Nephron progenitor cell (in vitro differentiated cells): ENCODE measurements at places on chromosomes 3 and 15.

- DNase-seq, result no peak
Measured at GRCh38 chr15:100116416-100117190, 225.2 kb downstream of the ADAMTS17 start.

DNA sequence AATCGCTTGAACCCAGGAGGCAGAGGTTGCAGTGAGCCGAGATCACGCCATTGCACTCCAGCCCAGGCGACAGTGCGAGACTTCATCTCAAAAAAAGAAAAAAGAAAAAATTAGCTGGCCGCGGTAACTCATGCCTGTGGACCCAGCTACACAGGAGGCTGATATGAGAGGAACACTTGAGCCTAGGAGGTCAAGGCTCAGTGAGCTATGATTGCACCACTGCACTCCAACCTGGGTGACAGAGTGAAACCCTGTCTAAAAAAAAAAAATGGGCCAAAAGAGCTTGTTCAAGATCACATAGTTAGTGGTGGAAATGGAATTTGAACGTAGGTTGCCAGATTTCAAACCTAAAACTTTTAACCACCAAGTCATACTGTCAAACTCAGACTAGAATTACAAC, 46.2 kb upstream of the PPP4R2 start:
- DNase-seq, result no peak

DNA sequence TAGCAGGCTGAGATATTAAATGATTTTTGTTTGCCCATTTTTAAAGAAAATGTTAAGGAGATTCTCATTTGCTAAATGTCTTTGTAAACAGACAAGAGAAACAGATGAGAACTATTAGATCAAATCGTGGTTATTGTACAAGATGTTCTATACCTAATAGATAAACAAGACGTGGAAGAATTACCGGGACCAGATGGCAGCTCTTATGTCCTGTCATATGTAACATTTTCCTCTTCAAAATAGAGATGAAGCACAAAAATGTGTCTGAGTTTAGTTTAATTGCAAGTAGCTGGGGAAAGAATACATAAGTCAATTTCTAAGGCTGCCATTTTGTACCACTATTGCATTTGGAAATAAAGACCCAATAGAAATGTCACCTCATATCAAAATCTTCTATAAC, 553.7 kb downstream of the TUSC7 start:
- DNase-seq, result no peak

GRCh38 chr3:182792901-182793662, at the start of gene ATP11B:
TSS of gene ATP11B (plus strand) at chr3:182793504. CDS start at chr3:182793760, 256 bp downstream.
- DNase-seq, result peak; percentile 75

DNA sequence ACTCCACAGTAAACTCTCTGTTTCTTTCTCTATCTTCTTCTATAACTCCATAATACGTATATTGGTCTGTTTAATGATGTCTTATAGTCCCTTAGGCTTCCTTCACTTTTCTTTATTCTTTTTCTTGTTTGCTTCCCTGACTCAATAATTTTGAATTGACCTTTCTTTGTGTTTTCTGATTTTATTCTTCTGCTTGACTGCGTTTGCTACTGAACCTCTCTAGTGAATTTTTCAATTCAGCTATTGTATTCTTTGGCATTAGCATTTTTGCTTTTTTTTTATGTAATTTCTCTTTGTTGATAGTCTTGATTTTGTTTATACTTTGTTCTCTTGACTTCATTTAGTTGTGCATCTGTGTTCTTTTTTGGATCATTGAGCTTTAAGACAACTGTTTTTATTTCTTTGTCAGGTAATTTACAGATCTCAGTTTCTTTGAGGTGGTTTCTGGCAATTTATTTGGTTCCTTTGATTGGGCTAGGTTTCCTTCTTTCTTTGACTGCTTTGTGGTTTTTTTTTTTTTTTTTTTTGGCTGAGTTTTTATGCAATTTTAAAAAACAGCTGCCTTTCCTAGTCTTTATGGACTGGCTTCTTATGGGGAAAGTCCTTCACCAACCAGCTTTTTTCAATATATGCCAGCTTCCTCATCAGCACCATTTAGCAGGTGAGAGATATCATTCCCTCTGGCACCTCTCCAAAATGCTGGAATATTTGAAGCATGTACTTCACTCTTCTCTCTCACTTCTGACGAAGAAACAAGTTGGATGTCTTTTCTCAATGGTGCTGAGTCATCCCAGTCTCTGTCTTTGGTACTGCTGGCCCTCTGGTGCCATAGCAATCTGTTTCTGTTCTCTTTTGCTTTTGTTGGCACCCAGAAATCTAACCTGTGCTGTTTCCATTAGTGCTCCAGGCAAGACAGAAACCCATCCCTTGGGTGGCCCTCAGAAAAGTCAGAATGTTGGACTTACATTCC, 17.6 kb downstream of the RSRC1 start:
- DNase-seq, result no peak
